WERI-Rb-1 (cell line): ENCODE measurements at places on chromosomes 5 and 9.
A peak's percentile ranks its signal among the peaks of the same experiment; 100 is the strongest.

DNA sequence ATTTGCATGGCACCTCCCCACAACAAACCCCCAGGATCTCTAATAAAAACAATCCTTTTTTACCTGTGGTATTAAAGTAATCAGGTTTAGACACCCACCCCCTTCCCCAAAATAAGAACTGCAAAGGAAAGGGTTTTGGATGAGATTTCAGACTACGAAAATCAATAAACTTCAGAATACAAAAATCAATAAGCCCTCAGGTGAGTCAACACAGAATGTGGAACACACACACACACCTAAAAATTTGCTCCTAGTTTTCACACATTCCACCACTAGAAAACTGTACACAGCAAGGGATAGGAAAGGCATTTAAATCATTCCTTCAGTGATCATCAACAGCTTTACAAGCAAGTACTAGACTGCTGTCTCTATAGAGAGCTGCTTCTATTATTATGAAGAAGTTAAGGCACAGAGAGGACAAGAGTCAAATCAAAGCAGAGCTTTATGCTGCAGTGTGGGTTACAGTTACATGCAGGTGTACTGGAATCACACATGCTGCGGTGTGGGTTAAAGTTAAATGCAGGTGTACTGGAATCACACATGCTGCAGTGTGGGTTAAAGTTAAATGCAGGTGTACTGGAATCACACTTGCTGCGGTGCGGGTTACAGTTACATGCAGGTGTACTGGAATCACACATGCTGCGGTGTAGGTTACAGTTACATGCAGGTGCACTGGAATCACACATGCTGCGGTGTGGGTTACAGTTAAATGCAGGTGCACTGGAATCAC, 36.3 kb downstream of the PFDN1 start:
- no peak for DNase-seq

DNA sequence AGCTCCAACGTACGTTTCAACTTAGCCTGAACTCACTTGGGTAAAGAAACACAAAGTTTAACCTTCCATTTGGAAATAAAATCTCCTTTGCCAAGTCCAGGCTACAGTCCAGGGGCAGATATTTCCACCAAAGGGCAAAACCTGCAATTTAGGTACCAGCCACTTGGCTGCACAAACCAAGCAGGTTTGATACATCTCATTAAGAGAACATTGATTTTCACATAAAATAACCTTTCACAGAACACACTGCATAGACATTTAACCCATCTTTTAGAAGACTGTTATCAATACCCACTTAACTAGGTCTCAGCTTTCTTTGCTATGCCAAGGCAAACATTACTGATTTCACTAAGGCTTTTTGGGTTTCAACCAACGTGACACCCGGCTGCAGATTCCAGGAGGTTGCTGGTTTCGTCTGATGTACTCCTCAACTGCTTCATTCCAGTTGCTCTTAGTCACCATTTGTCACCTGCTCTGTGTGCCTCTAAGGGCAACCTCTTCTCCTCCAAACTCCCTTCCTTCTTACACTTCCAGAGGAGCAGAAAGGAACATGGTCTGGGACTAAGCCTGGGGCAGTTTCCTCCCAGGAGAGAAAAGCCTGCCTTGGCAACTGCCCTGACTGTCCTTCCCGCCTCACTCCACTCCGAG, 67.1 kb downstream of the EPB41L4B start:
- no peak for DNase-seq

DNA sequence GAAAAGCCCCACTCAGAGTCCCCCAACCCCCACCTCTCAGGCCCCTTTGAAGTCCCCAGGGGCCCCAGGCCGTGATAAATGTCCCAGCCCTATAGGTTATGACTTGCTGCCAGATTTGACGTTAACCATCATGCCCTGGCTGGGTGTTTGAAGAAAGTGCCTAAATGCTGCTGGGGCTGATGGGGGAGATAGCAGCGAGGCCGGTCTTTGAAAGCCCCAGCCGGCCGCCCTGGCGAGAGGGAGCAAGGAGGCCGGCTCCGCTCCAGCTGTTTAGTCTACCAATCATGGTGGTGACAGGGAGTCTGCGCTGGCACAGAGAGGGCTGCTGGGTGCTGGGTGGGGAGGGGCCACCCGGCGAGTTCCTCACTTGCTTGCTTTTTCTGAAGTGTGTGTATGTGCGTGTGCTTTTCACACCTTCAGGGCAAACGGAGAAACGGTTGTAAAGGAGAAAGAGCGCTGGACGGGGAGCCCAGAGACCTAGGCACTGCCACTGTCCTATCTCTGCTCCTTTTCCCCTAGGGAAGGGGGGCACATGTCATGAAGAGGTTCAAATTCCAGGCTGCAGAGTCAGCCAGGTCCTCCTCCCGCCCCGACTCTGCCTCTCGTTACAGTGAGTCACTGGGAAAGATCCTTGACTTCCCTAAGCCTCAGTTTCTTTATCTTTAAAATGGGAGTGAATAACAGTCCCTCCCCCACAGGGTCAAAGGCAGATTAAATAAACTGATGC, 126.1 kb upstream of the HAND1 start:
- DNase-seq = no peak

GRCh38 chr9:112487799-112488340, 1.2 kb downstream of the KIAA1958 start:
- no peak for DNase-seq

GRCh38 chr5:151935135-151935695, 10.6 kb upstream of the GLRA1 start:
- DNase-seq = peak; percentile 81
